ENCODE measurements at places on chromosomes 13 and 19. TPM values are rescaled to one million over a fixed set of nuclear protein-coding genes. Genes with fewer than 3 reads are reported as not detected.

DNA sequence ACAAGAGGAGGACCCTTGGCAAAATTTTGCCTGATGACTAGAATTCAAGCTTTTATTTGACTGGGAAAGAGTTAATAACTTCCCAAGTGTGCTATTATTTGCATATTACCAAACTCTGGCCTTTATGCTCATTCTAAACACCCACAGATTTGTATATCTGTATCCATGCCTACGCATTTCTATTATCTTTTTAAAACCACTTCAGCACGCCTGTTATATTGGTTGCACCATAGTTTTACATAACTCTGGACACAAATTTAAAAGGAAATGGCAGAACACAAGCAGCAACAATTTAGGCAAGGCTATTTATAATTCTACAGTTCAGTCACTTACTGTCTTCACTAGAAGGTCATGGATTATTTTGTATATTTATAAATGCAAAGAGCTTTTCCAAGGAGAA lies 3.7 kb upstream of the RASL11A start:
- no peak overlapping the region for H3K4me3 ChIP-seq
- H3K36me3 ChIP-seq = peaks cover 5% of the 10 kb centered on the region
- peaks cover 21% of the 10 kb centered on the region for H3K4me1 ChIP-seq
- H3K27me3 ChIP-seq = peaks cover 3% of the 10 kb centered on the region

DNA sequence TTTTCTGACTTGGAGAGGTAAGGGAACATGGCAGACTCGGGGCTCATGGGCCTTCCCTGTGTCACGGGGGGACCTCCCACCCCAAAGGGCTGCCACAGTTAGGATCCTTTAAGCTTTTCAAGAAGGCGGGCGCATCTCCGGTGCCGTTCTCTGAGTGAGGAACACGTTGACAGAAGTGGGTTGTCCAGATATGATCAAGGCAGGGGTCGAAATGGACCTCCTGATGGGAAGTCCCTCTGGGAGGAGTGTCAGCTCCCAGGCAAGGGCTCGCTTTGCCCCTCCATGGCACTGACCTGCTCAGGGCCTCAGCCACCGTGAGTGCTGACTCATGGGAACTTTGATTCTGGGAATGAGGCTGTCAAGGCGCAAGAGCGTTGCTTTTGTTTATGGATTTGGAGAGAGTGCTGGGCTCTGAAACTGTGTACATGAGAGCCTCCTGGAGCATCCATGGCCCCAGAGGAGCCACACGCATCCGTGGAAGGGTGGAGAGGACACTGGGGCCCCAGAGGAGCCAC lies 6.5 kb upstream of the TEX29 start:
- no peaks in the 10 kb centered on the region for H3K27me3 ChIP-seq
- no peak overlapping the region for H3K4me3 ChIP-seq
- no peak overlapping the region for H3K27ac ChIP-seq
- peaks cover 29% of the 10 kb centered on the region for H3K36me3 ChIP-seq
- no peak for DNase-seq

DNA sequence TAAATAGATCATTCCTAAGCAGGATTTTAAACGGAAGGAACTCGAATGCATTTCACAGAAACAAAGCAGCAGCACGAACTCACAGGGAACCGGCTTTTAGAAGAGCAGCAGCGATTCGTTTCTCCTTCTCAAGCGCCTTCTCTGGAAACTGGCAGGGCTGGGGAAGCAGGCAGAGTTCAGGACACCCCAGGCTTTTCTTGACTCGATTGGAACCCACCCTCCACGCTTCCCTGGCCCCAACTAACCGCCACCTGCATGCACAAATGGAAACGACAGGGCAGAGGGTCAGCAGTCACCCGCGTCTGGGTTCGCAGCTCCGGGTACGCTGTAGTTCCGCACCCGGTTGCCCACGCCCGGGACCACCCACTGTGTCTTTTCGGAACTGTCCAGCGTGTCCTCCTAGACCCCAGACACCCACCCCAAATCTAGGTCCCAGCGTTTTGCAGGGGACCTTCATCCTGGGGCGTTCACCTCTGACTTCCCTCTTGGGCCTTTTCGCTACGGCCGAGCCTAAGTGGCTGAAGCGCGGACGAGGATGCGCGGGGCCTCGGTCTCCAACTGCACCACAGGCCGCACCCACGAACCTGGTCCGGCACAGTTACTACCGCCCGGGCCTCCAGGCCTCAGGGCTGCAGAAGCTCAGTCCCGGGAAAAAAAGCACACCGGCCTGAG lies 500 bp downstream of the ZFP30 start:
- H3K4me1 ChIP-seq = peaks cover 27% of the 10 kb centered on the region
- peak overlapping the region; percentile 91 for H3K4me3 ChIP-seq
- peak; percentile 48 for DNase-seq
- peak overlapping the region; percentile 95 for H3K27ac ChIP-seq
- no peaks in the 10 kb centered on the region for H3K27me3 ChIP-seq

TNNI3 gene
- not detected for total RNA-seq

DNA sequence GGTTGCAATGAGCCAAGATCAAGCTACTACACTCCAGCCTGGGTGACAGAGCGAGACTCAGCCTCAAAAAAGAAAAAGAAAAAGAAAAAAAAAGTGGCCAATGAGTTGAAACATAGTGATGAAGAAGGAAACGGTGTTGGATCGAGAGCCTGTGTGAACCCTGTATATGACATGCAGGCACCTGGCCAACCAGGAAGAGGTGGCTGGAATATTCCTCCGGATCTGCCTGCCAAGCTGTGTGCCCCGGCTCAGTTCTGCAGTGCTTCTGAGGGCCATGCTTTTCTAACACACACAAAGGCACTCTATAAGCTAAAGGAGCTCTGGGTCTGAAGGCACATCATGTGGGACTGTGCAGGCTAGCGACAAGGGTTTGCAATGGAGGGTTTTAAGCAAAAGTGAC lies 3.7 kb upstream of the ZNF444 start:
- no peaks in the 10 kb centered on the region for H3K36me3 ChIP-seq
- H3K27me3 ChIP-seq = no peaks in the 10 kb centered on the region
- H3K27ac ChIP-seq = no peak overlapping the region
- H3K4me3 ChIP-seq = no peak overlapping the region
